Lower leg skin (tissue), 4 donors: ENCODE measurements at places on chromosomes 13 and 19. TPM values are rescaled to one million over a fixed set of nuclear protein-coding genes. Genes with fewer than 3 reads are reported as not detected.
A peak's percentile ranks its signal among the peaks of the same experiment; 100 is the strongest.

DNA sequence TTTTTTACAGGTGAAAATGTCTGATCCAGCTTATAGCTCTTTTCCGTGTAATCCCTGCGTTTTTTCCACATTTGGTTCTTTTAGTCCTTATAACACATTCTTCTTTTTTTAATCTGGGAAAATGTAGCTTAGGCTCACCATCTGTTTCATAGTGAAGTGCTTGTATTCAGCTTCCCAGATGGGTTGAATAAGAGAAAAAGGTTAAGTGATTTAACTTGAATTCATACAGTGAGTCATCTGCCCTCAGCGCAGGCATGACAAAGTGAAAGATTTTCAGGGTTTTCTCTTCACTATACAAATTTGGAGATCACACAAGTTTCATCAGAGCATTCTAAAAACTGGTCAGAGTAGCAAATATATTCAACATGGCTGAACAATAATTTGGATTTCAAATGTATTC is 224.8 kb downstream of the SPRY2 start:
- no peak for DNase-seq

- DNase-seq: no peak
Observed at GRCh38 chr13:85864963-85865530, 65.8 kb upstream of the SLITRK6 start.

DNA sequence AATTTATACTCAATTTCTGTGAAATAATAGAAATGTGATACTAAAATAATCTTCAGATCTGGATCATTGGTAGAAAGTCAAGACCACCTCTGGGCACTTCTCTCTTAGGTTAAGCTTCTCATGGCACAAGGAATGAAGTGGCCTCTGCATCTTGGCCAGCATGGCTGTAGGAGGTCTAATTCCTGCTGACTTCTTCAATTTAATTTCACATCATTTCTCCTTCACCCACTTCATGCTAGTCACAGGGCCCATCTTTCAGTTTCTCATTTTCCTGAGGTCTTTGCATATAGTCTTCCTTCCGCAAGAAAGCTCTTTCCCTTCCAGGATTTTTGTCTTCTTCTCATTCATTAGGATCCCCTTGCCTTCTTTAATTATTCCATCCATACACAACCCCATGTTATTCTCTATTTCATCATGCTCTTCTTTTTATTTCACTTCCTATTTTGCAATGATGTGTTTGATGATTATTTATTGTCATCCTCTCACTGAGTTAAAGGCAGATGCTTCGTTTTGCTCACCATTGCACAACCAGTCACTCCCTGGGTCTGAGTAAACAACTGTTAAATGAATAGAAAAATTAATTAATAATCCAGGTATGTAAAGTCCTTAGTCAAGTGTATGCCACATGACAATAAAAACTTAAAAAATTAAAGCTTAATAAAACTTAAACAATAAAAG is 397.4 kb downstream of the SPRY2 start:
- no peak for DNase-seq

DNA sequence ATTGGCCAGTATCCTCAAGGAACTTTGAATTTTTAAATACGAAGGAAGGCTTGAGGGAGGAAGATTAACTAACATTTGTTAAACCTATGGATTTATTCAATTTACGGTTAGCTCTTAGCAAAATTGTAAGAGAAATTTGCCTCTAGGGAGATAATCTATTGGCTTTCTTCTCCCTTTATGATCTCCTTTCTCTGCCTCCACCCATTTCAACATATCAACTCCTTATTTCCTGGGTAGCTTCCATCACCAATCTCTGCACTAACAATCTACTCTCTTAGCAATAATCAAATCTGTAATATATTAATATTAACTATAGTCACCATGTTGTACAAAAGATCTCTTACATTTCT is 233.9 kb upstream of the CSNK1A1L start:
- no peak for DNase-seq

DNA sequence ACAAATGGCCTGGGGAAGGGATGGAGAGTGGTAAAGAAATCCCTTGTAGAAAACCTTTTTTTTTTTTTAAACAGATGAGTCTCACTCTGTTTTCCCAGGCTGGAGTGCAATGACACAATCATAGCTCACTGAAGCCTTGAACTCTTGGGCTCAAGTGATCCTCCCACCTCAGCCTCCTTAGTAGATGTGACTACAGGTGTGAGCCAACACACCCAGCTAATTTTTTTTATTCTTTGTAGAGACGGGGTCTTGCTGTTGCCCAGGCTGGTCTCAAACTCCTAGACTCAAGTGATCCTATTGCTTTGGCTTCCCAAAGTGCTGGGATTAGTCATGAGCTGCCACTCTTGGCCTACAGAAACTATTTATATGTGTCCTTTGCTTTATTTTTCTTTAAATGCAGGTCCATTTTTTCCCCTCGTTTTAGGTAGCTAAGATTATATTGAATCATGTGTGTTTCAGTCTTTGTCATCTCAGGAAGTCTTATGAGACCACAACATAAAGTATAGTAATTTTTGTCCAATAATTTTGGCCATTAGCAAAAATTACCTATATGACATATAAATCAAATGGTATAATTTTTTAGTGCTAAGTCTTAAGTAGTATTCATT is 10.5 kb downstream of the LPAR6 start:
- no peak for DNase-seq

DNA sequence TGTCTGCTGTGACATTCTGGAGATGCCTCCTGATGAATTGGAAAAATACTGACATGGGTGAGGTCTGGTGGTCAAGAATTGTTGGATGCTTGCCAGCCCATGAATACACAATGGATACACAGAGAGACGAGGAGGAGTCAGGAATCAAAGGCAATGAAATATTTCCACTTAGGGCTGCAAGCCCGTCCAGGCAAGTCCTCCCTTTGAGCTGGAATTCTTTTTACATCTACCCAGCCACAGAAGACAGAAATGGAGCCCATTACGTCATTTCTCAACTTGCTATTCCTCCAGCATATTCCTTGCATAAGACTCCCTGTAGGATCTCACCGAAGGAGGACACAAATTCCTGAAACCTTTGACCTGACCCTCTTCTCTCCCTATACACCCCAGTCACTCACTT is 15.7 kb upstream of the IGFL4 start:
- DNase-seq: no peak

GRCh38 chr19:16266586-16266942 is 58.1 kb upstream of the KLF2 start:
- DNase-seq: no peak

DNA sequence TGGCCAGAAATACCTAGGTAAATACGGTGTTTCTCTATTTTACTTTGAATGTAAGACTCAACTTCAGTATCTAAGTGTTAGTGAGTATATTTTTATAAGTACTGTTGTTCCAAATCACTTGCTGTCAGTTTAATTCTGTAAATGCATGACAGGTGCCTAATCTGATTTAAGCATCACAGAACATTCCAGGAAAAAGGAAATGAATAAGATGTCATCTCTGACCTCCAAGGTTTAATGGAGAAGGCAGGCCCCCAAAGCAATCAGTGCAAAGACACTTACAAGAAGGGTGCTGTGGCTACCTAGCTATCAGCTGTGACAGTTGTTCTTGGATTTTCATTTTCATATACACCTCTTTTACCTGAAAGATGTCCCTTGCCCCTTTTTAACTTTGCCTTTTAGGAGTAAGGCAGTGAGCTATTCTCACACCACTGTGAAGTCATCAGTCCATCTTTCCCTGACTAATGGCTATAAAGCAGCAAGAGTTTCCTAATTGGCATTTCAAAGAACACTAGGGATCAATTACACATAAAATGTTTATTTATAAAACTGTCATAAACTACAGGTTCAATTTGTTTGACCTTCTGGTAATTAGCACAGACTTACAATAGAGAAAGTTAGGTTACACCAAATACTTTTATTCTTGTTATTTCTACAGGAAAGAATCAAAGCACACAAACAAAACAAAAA is 427.6 kb downstream of the SPRY2 start:
- DNase-seq: no peak

DNA sequence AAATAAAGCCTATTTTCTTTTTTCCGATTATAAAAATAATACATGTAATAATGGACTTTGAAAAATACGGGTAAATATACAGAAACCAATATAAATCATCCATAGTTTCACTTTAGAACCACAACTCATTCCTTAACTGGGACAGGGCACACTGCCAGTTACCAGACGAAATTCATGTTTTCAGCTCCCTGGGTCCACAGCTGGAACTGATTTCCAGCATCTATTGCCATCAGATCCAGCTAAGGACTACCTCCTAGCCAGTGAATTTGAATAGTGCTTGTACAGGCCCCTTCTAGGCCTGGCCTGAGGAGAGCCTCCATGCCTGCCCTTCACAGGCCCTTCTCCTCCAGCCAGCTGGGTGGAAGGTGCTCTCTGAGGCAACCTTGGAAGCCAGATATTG is 30.0 kb upstream of the ATP12A start:
- DNase-seq: peak; percentile 67

DNA sequence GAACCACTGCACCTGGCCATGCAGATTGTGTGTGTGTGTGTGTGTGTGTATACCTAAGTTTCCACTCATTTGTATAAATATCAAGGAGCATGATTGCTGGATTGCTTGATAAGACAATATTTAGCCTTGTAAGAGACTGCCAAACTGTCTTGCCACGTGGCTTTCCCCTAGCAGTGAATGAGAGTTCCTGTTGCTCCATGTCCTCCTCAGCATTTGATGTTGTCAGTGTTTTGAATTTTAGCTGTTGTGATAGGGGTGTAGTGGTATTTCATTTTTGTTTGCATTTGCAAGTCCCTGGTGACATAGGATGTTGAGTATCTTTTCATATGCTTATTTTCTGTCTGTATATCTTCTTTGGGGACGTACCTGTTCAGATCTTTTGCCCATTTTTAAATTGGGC is 99.0 kb upstream of the ZNF536 start:
- DNase-seq: no peak

DNA sequence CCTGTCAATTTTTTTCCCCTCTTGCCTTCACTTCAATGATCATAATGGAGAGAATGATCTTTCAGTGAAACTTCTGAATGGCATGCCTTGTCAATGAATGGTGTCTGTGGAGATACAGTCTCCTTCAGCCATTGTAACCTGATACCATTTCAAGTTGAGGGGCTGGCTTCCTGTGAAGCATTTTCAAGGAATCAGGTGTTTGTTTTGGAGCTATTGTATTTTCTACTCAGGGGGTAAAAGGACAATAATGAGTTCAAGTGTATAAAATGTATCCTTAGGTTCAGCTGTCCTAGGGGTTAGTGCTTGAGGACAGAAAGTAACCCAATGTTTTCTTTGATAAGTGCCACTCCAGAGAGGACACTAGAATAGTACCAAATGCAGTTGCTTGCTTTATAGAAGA is 23.8 kb upstream of the CBY2 start:
- DNase-seq: no peak

DNA sequence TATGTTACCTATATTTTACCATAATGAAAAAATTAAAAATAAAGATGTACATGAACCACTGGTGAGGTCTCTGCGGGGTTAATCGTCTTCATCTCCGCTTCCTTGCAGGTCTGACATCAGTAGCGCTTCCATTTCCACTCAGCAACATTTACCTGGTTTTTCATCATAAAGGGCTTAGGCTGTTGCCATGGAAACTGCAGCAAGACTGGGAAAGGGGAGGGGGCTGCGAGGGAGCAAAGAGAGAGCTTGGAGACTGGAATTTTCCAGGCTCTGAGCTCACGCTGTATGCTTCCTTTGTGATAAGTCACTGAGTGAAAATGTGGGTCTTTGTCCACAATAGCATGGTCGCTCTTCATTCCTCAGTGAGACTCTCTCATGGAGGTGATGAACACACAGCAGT is 136.6 kb upstream of the USP29 start:
- DNase-seq: no peak

GRCh38 chr19:10862561-10863106 is 8.7 kb upstream of the CARM1 start:
- DNase-seq: no peak

DNA sequence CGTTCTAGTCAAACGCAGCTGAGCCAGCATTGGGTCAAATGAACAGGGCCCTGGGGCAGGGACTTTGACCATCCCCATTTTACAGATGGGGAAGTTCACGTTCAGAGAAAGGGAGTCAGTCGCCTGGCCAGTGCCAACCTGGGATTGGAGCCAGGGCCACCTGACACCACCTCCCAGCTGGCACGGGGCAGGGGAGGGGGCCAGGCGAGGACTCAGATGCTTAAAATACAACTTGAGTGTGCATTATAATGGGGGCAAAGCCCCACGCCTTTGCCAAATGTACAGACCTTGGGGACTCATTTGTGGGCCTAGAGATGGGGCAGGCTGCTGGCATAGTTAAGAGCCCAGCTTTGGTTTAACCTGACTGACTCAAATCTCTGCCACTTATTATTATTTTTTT is 14.6 kb downstream of the PRR12 start:
- no peak for DNase-seq

- DNase-seq: no peak
Observed at GRCh38 chr19:56132316-56132822, 8.7 kb upstream of the ZNF444 start.

GRCh38 chr19:1942934-1943555 is 2.1 kb downstream of the CSNK1G2 start:
- no peak for DNase-seq

DNA sequence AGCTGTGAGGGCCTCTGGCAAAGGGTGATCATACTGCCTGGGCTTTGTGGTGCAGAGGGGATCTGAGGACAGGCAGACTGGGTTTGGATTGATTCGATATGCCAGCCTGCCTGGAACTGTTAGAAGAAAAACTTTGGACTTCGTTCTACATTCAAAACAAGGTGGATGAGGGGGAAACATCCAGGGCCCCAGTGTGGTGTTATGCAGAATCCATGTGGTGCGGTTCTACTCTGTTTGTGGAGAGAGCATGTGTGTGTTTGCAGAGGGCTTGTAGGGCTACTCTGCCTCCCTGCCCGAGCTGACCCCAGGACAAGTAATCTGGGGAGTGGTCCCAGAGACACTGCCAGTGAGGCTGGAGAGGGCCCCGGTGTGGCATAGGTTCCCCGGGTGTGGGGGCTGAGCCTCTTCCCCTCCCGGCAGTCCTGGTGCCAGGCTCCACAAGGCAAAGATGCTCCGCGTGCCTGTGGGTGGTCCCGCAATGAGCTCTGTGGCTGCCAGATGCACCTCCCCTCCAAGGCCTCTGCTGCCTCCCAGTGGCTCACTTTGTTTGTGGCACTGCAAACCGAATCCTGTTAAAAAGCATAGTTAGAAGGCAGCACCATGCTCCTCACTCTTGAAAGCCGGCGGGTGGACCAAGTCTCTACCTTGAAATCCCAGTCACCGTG is 22.3 kb upstream of the TFDP1 start:
- DNase-seq: peak; percentile 85

- DNase-seq: no peak
Observed at GRCh38 chr19:19122902-19123301, 15.4 kb downstream of the TMEM161A start.

CCDC70 gene
- not detected for total RNA-seq

ZNF296 gene
- total RNA-seq: 5.5 TPM

SIGLEC5 gene
- total RNA-seq: not detected

BRME1 gene
- total RNA-seq: 11.8 TPM

EMP3 gene
- 29.3 TPM for total RNA-seq

ADGRE1 gene
- not detected for total RNA-seq

RFPL4AL1 gene
- total RNA-seq: not detected

LIM2 gene
- not detected for total RNA-seq

CPB2 gene
- total RNA-seq: 0.42 TPM

ZGLP1 gene
- total RNA-seq: 3.8 TPM

SIGLEC12 gene
- total RNA-seq: not detected

UBE2S gene
- 9.8 TPM for total RNA-seq
